Activated naive CD8-positive, alpha-beta T cell treated with anti-CD3 and anti-CD28 coated beads for 36 hours (primary cell): ENCODE measurements at places on chromosomes 6 and 20. TPM values are rescaled to one million over a fixed set of nuclear protein-coding genes. Genes with fewer than 3 reads are reported as not detected.

GRCh38 chr6:2111162-2111677 lies 134.2 kb downstream of the GMDS start:
- DNase-seq, result peak; percentile 18

GRCh38 chr6:22318404-22318803 lies 21.6 kb upstream of the PRL start:
- no peak for DNase-seq

GRCh38 chr20:41004531-41005360 lies 23.9 kb upstream of the TOP1 start:
- DNase-seq, result peak; percentile 13

- DNase-seq, result no peak
Observed at GRCh38 chr6:111024681-111025080, 42.8 kb downstream of the RPF2 start.

DNA sequence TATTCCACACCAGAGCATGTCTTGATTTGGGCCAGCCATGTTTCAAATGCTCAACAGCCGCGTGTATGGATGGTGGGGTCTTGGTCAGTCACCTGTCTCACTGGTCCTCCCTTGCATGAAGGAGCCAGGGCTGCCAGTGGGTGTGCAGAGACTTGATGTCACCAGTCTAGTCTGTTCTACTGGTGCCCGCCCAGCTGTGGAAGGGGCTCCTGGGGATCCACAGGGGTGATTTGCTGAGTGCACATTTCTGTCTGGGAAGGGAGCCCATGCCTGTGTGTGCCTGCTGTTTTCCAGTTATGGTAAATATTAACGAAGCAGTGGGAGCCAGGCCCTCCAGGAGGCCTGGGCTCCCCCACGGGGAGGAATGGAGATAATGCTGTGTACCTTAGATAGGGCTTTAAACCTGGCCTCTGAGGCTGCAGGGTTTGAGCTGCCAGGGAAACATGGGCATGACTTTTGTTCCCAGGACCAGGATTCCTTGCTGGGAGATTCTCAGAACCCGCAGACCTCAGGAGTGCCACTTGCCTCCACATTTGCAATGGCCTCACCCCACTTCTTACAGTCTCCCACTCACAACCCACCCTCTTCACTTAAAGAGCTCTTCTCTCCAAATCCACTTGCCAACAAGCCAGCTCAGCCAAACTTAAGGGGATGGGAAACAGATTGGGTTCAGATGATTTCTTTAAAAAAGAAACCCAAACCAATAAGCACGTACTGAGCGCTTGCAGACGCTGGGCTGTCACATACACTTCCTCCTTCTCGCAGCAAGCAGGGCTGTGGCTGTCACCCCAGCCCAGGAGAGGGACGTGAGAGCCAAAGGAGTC lies 54.1 kb downstream of the VEGFA start:
- DNase-seq, result no peak

DNA sequence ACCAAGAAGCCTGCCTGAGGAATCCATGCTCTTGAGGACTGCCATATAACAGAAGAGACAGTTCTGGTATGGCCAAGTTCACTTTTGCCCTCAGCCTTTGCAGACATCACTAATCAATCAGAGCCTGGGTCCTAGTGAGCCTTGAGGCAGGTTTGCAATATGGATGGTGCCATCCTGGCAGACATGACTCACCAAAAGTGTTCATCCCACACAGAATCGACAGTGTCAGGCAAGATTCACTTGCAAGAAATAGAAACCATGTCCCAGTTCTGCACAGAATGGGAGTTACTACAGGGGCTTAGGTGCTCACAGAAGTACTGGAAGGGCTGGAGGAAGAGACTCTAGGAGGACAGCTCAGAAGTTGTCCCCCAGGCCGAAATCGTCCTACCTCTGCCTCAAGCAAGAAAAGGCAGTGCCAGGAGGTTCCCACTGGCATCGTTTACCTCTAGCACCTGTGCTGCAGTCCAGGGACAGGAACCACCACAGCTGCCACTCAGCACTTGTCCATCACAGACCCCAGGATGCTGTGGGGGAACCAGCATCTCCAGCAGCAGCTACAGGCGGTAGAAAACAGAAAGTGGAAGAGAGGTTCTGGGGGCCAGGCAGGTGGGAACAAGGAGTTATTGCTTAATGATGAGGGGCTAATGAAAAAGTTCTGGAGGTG lies 42.6 kb upstream of the PHACTR3 start:
- no peak for DNase-seq

Gene TENT5A
- 0.76 TPM for total RNA-seq

Gene PFDN4
- 41.8 TPM for total RNA-seq
